ENCODE measurements at places on chromosomes 2 and 18.

GRCh38 chr18:23380001-23380550 is 73.0 kb upstream of the RIOK3 start:
- DNase-seq: no peak

- DNase-seq: no peak
These were observed 708.7 kb upstream of the LRATD1 start for GRCh38 chr2:13923823-13924222.

- DNase-seq: no peak
These were observed 1.4 kb downstream of the GPR35 start for GRCh38 chr2:240626531-240627300.

DNA sequence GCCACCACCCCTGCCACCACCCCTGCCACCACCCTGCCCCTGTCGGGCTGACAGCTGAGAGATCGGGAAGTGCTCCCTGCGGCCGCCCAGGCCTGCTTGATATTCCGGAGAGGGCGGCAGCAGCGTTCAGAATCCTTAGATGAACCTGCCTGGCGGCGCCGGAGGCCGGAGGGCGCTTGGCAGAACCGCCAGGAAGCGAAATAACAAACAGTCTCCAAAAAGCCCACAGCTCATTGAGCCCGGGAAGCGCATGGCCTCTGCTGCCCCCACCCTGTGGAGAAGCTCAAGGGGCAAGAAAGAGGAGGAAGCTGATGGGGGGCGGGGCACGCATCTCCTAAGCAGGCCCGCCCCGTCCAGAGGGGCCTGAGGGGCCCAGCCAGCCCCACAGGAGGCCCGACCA is 92.2 kb upstream of the MBOAT2 start:
- DNase-seq: no peak

GRCh38 chr2:126976721-126977328 is 78.1 kb downstream of the TEX51 start:
- no peak for DNase-seq
